ENCODE measurements at places on chromosomes 7 and 10. TPM values are rescaled to one million over a fixed set of nuclear protein-coding genes. Genes with fewer than 3 reads are reported as not detected.

DNA sequence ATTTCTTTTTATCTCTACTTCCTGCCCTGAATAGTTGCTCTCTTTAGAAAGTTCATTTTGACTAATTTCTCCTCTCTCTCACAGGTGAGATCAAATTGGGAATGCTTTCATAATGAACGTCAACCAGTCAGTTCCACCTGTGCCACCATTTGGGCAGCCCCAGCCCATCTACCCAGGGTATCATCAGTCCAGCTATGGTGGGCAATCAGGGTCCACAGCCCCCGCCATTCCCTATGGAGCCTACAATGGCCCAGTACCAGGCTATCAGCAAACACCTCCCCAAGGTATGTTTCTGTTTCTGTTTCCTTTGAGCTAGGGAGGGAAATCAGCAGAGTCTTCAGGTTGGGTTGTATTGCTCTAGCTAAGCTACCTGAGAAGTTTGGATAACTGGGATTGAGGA lies 2.5 kb downstream of the SEC24C start:
- DNase-seq: no peak

DNA sequence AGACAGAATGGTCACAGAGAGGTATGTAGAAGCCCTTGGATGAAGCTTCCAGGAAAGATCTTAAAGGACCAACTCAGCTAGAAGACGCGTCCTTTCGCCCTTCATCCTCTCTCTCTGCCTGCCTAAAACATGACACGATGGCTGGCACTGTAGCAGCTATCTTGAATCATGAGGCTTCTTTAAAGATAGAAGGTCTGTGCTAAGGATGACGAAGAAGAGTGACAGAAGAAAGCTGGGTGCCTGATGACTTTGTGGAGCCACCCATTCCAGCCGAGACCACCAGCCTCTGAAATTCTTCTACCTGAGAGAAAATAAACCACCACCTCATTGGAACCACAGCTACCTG lies 25.5 kb downstream of the WDR86 start:
- no peak for DNase-seq

GRCh38 chr7:69193061-69193460 lies 405.2 kb upstream of the AUTS2 start:
- no peak for DNase-seq

DNA sequence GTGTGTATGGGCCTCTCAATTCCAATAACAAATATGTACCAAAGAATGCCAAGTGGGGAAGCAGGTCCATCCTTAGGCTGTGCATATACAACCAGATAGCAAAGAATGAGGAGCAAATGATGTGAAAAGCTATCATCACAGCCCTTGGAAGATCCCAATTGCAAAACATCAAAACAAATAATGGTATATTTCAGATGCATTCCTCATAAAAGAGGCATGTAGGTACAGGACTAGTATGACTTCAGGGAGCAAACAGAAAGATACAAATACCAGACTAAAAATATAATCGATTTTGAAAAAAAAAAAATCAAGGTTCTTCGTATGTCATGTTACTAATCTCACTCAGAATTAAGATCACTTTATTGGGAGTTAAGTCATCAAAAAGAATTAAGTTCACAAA lies 18.5 kb upstream of the SPOCK2 start:
- DNase-seq: no peak

GRCh38 chr7:8213381-8213780 lies 48.6 kb downstream of the ICA1 start:
- DNase-seq: no peak

DNA sequence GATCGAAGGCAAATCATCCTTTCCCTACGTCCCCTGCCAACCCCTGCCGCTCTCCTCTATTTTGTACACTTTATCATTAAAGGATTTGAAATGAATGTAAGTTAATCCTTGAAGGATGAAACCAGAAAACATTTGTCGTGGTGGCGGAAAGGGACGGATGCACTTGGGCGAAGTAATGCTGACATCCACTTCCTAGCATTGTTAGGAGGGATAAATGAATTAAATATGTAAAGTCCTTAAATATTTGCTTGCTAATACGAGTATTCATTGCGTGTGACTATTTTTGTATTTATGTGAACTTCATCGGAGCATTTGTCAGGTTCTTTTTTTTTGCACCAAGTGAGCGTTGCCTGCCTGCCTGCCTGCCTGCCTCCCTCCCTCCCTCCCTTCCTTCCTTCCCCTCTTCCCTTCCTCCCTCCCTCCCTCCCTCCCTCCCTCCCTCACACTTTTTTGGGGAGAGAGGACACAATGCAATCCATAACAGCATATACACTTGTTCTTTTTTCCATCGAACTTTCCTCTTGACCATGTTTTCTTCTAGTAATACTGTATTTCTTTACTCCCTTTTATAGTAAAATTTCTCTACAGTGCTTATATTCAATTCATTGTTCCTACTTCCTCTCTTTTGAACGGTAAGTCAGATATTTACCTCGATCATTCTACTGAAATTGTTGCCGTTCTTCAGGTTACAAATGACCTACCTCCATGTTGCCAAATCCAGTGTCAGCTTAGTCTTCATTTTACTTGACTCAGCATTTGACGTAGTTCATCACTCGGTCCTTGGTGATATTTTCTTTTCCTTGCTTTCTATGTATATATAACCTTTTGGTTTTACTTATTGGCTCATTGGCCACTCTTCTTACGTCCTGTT lies 831 bp downstream of the CCDC7 start:
- no peak for DNase-seq

- DNase-seq: no peak
Observed at GRCh38 chr7:50685135-50686065, 97.3 kb downstream of the GRB10 start.

DNA sequence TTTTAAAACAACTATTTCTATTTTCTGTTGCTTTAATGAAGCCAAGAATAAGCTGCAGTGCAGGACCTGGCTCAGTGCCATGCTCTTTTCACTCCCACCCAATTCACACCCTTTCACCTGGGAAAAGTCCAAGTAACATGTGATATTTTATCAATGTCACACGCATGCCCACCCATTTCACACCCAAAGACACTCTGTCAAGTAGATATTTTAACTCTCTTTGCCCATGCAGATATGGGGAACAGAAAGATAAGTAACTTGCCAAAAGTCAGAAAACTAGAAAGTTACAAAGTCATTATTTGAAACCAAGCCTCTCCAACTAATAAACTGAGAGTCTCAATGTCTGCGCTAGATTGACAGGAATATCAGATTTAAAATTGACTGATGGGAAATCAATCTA lies 706.7 kb upstream of the PHF14 start:
- no peak for DNase-seq

- no peak for DNase-seq
Observed at GRCh38 chr10:123521556-123521955, 144.6 kb upstream of the GPR26 start.

Gene C10orf67
- total RNA-seq: not detected

Gene ASAH2
- total RNA-seq: 1.0 TPM

Gene STEAP2
- total RNA-seq: 12.7 TPM
